ENCODE measurements at places on chromosomes 3 and 15.

DNA sequence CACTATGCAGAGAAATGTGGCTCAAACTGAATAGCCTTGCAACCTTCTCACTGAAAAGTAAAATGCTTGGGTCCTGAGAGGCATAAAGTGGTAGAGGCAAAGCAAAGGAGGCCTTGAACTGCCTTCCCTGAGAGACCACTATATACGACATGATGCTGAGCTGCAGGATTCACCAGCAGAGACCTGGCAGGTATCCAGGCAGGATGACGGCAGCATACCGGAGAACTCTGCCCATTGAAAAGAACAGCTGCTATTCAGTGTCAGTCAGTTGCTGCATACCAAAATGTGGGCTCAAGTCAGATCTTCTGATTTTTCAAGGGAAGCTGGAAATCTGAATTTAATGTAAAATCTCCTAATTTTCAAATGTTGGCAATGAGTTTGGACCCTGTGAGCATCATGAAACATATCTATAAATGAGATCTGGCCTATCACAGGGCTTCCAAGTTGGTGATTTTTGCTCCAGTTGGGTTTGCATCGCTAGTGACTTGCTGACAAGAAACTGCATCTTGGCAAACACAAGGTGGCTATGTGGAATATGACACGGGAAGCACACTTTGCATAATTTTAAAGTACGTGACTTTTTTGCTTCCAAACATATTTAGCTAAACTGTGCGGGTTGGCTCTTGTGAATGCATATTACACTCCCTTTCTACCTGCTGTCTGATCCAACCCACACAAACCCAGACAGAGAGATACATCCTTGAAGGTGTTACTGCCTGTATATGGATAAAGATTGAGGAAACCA lies 529.0 kb downstream of the AGBL1 start:
- no peak for DNase-seq

DNA sequence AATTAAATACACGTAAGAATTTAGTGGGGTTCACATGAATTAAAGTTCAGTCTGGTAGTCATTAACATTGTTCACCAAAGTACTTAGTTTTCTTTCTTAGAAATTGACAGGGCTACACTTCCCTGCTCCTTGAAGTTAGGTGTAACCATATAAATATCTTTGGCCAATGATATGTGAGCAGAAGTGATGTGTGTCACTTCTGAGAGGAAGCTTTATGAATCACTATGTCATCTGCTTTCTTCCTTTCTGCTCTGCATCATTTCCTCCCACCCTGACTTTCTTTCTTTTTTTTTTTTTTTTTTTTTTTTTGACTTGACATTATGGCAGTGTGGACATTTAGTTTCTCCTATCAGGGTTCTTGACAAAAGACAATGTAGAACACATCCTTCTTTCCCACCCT lies 156.2 kb upstream of the COL8A1 start:
- DNase-seq = no peak

DNA sequence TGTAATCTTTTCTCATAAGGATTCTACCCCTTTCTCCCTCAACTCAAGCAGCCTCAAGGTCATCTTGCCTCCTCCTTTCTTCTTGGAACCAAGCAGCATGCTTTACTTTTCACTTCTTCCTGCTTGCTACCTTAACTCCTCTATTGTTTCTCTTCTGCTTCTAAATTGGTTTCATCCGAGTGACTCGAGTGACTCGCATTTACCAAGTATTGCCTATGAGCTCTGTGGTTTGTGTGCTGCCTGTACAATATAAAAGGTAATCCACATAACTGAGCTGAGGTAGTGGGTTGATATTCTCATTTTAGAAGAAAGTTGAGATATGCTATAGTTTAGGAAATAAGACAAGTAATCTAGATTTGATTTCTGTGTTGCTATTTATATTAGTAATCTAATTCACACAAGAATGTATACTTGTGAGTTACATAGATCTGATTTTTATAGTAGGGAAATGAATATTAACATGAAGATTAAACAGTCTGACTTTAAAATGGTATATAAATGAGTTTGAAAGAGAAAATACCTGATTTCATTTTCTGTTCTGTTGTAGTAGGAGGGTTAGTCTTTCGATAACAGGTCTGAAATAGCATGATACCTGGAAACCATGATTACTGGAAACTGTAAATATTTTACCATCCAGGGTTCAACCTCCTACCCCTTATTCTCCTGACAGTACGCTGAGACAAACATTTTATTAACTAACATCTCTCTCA lies 5.5 kb downstream of the HHLA2 start:
- no peak for DNase-seq

GRCh38 chr3:26989037-26989436 lies 366.5 kb downstream of the LRRC3B start:
- no peak for DNase-seq

DNA sequence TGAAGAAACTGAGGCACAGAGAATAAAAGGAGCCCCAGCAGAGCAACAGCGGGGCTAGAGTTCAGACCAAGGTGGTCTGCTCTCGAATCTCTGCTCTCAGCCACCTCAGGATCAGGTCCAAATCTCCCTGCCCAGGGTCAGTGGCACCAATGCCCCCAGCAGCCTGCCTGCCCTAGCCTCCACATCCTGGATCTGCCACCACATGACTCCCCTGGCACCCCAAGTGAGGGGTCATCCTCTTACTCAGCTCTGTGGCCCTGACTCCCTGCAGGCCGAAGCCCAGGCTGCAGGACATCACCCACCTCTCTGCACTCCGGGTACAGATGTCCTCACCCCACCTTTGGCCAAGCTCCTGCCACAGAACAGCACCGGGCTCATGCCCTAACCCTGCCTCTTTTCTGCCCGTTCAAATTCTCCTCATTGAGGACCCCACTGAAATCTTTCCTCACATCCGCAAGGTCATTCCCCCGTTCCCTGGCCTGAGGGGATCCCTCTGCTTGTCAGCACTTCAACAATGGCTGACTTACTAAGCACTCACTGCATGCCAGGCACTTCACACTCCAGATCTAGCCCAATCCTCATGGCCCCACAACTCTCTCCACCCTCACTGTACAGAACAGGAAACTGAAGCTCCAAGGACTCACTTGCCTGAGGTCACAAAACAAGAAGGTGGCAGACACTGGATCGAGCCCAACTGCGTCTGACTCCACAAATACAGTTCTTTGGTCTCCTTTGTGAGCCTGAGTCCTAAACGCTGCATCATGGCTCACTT lies 4.3 kb downstream of the PPIB start:
- no peak for DNase-seq

DNA sequence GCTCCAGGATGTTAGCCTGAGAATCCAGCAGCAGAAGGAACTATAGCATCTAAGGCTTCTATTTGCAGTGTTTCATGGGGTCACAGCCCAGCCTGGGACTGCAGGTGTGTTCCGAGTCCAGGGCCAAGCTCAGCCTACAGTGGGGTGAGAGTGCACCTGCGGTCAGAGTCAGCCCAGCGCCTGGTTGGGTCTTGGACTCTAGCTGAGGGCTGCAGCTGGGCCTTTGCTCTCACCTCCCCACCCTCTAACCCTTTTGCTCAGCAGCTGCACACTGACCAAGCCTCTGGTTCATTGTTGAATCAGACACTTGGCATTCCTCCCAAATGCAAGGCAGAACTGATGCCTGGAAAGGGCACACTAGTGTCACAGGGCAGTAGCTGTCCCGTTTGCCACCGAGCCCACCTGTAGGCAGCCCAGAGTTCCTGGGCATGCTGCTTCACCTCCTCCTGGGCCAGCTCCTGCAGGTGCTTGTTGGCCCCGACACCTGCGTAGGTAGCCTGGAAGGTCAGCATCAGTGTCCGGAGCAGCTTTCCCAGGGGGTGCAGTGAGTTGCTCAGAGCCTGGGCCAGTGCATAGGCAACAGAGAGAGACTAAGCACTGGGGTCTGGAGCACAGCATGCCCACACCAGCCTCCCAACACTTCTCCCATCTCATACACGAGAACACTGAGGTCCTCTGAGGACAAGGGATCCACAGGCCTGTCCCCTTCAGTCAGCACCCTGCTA lies 17.5 kb downstream of the ALS2CL start:
- DNase-seq = no peak

GRCh38 chr3:151599103-151599672 lies 134.5 kb upstream of the AADACL2 start:
- DNase-seq = no peak

- no peak for DNase-seq
Measured at GRCh38 chr3:119644481-119644880, 15.9 kb downstream of the POPDC2 start.

- DNase-seq = no peak
Measured at GRCh38 chr3:143321058-143321769, 201.6 kb downstream of the CHST2 start.

GRCh38 chr3:80159990-80160506 lies 392.2 kb upstream of the ROBO1 start:
- DNase-seq = no peak

- no peak for DNase-seq
Measured at GRCh38 chr3:63450634-63451363, 172.7 kb downstream of the SYNPR start.

DNA sequence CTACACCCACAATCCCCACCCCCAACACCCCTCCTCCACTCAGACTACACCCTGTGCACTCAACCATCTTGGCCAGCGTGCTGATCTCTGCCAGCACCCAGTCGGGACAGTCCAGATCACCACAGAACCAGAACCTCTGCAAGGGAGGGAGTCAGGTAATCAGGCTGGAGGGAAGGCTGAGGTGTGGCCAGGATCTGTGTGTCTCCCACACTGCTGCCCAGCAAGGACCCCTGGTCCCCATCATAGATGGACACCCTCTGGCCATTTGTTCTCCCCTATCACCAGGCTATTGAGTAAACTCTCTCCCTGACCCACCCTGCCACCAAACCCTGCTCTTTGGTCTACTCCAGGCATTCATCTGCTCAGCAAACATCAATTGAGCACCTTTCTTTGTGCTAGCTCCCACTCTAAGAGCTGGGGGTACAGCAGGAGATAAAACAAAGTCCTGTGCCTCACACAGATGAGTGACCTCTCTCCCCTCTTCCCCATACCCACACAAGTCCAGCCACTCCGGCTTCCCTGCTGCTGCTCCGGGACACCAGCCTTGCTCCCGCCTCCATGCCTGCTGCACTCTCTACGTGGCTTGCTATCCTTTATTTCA lies 134.8 kb downstream of the TBC1D2B start:
- DNase-seq = no peak

DNA sequence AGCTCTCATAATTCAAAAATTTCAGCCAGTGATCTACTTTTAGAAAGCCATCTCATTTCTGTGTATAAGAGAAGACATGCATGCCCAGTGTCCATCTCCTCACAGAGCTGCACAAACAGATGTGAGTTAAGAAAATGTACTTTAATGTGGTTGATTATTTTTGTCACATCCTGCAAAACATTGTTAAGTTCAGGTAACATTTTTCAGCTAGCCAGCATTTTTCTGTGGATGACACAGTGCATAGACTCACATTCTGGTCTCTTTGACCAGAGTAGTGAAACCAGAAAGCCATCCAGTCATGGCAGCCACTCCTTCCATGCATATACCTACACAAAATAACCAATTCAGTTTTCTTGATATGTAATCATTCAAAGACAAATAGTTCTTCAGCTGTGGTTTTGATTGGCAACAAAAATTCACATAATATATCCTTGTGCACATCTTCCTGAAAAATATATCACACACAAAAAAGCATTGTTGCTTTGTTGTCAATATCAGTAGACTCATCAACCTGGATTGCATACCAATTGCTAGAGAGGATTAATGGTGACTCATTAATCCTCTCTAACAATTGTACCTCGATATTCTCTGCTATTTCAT lies 2.1 kb upstream of the PLSCR1 start:
- DNase-seq = no peak

GRCh38 chr15:72136170-72137051 lies 18.2 kb downstream of the SENP8 start:
- DNase-seq = no peak

DNA sequence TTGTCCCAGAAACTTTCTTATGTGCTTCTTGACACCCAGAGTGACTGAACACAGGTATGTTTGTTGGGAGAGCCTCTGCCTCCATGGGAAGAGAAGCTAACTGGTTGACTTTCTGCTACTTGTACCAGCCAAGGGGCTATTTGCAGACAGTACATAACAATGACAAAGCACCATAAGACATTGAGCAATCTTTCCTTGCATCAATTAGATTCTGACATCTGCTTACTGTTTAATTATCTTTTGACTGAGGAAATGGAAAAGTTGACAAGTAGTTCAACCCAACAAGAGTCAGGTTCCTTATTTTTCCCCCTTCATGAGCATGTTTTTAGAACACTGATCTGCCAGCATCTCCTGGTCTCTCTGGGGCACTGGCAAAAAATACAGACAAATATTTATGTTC lies 157.7 kb downstream of the RPLP1 start:
- DNase-seq = no peak

DNA sequence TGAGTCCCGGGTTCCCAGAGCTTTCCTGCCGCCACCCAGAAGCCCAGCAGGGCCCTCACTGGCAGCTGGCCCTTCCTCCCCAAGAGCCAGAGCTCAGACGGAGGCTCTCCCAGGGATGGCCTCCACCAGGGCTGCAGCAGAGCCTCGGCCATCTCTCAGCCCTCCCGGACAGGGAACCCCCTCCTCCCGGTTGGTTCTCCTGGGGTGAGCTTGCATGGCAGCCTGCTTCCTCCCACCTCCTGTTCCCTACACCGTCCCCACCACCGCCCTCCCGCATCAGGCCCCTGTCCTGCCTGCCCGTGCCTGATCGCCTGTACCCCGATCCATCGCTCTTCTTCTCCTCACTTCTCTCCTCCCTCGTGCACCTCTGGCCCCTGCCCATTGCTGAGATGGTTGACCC lies 24.1 kb upstream of the MUC4 start:
- DNase-seq = no peak

- DNase-seq = no peak
Measured at GRCh38 chr3:138458774-138459499, 24.5 kb downstream of the ESYT3 start.

GRCh38 chr3:62220616-62221015 lies 152.7 kb downstream of the FEZF2 start:
- no peak for DNase-seq

DNA sequence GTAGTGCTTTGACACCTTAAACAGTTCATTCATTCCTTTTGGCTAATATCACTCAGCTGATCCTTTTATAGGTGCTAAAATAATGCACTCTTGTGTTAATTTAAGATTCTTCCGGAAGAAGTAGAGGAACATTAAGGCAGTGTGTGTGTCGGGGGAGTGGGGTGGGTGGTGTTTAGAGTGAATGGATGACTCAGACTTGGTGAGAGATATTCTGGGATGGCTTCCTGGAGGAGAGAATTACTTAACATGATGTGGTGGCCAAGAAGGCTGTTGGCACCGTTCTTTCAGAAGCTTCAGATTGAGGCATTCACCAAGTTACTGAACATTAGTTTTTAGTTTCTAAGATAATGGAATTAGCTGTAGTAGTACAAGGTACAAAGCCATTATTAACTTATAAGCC lies 125.6 kb upstream of the ROPN1 start:
- DNase-seq = peak; percentile 12

DNA sequence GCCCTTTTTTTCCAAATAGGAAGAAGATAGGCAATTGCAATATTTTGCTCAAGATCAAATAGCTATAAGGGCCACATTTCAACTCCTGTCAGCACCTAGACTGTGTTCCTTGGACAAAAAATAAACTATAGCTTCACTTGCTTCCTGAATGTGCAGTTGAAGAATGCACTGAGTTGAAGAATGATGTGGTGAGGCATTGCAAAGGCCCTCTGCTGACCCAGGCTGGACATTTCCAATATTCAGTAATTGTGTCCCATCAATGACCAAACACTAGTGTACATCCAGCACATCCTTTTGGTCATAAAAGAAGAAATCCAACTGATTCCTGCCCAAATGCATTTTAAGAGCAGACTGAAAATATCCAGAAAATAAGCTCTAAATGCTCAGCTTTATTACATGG lies 424.8 kb upstream of the TGFBR2 start:
- DNase-seq = no peak

GRCh38 chr3:143428294-143428693 lies 308.7 kb downstream of the CHST2 start:
- DNase-seq = no peak
